NCI-H1694 (cell line): ENCODE measurements at places on chromosomes 5 and 9.
A peak's percentile ranks its signal among the peaks of the same experiment; 100 is the strongest.

DNA sequence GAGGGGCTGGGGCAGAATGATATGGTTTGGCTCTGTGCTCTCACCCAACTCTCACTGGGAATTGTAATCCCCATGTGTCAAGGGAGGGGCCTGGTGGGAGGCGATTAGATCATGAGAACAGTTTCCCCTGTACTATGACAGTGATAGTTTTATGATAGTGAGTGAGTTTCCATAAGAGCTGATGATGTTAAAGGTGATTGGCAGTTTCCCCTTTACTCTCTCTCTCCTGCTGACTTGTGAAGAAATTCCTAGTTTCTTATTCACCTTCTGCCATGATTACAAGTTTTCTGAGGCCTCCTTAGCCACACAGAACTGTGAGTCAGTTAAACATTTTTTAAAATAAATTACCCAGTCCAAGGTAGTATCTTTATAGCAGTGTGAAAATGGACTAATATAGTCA, 120.4 kb upstream of the CDH9 start:
- DNase-seq = no peak

DNA sequence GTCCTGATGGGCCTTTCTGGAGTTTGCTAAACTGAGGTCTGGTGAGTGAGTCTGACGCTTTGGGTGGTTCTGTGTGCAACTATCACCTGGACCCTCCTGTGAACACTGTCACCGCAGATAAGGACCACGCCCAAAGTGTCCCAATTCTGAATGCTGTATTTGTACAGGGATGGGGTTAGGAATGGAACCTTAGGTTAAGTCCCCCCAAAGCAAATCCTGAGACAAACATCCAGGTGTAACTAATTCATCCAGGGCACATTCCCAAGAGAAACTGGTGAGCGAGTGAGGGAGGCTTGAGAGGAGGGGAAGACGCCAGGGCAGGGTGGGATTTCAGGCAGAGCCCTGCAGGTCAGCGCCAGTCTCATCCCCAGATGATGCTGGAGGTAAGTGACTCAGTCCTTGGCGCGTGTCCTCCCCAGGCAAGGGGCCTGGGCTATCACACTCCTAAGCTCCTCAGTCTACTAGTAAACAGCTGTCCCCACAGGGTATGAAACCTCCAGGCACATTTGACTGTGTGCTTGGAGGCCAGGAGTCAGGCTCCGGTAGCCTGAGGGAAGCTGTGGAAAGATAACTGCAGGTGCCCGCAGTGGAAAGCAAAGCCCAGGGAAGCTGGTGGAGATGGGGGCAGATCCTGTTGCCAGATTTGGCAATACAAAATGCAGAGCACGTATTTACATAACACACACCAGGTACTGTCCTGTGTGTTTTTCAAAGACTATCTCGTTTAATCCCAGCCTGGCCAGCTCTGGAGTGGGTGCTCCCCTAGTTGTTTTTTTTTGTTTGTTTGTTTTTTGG, 66.7 kb downstream of the IL6ST start:
- no peak for DNase-seq

- DNase-seq = no peak
Observed at GRCh38 chr5:159412284-159413046, 82.2 kb upstream of the IL12B start.

DNA sequence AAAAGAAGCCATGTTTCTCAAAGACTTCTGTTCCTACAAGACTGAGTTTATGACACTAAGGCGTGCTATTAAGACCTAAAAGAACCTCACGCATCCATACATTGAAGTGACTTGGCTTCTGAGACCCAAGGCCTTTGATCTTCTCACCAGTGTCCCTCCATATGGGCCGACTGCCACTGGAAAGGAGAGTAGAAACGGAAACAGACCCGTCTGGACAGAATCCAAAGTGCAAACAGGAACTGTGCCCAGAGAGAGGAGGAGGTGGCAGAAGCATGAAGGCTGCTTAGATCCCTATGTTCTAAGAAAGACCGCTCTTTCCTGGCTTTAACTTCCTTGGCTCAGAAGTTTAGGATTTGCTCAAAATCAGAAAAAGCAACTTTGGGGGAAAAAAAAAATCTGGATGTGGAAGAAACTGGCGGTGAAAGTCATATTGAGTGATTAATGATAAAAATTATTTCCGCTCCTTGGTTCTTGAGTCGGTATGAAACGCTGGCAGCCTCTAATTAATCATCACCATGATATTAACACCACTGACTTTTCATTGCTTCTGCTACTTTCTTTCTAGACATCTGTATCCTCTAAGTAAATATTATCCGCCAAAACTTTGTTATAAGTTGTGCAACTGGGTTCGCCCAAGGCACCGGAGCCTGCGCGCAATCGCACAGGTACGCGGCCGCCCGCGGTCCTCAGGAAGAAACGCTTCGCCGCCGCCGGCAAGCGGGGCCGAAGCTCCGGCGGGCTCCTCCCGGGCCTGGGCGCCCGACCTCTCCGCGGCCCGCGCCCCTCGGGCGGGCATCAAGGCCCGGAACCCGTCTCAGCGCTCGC, 726 bp downstream of the DAP start:
- DNase-seq = peak; percentile 58

- DNase-seq = no peak
Observed at GRCh38 chr5:22249209-22249729, 603.9 kb downstream of the CDH12 start.

- DNase-seq = no peak
Observed at GRCh38 chr5:37709020-37709419, 130.8 kb downstream of the GDNF start.

- no peak for DNase-seq
Observed at GRCh38 chr5:122063836-122064235, 14.2 kb downstream of the LOX start.

DNA sequence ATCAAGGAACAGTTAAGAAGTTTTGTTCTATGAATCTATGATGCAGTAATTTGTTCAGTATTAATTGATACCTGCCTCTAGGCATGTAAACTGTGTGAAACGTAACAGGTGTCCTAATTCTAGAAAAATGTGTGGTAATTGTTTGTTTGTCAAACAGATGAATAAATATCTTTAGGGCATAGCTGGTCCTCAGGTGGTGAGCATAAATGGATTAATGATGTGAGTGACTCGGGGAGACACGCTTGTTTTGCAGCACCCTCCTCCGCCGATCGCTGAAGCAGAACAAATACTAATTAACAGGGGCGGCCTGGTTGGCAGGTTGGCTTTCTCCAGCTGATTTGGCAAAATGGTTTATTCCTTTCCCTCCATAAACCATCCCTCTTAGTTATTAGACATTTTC, 88.8 kb downstream of the TLE4 start:
- DNase-seq = peak; percentile 42

DNA sequence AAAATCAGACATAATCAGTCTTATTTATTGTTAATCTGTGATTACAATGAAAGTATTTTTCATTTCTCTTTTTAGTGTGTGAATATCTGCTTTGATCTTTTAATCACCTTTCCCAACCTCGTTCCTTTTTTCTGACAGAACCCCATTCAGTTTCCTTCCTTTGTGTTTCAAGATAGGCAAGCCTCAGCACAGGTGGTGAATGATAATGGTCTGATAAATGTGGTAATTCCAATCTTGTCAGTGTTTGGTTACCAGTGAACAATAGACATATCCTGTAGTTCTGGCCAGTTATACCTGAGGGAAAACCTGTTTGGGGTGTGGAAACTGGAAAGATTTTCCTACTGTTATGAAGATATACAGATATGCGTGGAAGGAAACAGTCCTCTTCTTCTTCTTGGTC, 13.5 kb downstream of the STX17 start:
- no peak for DNase-seq

- DNase-seq = no peak
Observed at GRCh38 chr5:126527158-126527557, 67.9 kb downstream of the ALDH7A1 start.

DNA sequence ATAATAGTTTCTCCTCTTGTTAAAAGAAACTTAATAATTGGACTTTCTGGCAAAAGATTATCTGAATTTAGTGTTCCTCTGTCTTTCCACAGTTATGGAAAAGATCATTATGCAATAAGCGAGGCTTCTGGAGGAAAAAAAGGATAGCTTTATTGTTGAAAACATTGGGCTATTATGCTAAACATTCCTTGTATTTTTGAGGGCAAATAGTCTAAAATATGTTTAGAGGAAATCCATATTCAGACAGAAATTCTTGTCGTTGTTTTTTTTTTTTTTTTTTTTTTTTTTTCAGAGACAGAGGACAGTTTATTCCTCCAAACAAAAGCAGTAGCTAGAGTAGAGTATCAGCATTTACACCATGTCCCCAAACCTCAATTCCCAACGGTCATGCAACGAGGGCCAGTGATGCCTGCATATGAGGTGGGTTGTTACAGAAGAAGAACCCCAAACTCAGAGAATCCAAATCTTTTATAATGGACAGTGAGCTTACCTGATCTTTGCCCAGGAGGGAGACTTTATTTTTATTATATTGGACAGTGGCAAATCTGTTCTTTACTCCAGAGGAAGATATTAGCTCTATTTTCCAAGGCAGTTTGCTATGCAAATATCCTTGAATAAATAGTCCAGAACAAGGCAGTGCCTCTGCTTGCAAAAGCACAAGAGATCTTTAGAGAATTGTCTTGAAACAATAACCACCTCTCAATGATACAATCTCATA, 48.4 kb upstream of the CDK5RAP2 start:
- DNase-seq = no peak
